ENCODE measurements at places on chromosomes 6 and 20.

DNA sequence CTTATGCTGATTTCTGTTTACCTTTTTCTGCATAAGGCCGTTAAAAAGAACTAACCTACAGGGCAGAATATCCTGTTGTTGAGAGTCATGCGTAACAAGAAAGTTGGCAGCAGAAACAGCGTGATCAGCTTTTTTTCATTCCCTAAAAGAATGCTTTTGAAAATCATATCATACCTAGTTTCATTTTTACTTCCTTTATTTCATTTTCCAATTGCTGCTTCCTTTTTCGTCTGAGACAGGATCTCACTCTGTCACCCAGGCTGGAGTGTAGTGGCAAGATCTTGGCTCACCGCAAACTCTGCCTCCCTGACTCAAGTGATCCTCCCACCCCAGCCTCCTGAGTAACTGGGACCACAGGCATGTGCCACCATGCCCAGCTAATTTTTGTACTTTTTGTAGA lies 4.1 kb downstream of the CALHM6 start:
- no peak for DNase-seq

- DNase-seq, result no peak
These were observed 11.6 kb downstream of the CCN6 start for GRCh38 chr6:112065426-112065986.

DNA sequence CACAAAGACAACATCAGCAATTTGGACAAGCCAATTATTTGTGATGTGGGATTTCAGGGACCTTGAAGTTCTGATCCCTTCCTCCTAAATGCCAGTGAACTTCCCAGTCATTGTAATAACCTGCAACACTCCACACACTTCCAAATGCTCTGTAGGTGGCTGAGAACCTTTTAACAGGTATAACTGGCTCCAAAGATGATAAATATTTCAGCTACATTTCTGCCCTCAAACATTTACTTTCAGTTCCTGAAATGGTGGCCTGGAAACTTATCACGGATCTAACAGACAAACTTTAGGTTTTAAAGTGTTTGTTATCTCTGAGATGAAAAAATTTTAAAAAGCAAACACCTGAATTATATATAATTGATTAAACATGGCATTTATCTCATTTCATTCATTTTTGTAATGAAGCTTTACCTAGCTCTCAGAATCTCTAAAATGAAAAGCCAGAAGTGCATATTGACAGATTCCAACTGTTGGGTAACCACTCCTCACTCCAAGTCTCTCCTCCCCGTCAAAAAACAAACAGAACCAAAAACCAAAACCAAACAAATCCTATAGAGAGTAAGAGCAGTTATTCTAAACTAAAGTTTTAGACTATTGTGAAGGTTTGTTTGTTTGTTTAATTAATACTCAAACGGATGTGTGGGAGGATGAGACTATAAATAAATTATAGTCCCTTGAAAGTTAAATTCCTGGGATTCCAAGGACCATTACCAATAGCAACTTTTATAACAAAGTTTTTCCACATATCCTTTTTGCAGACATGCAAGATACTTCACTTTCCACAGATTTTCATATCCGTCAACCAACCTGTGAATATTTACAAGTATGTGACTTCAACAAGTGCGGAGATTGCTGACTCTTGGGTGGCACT lies 12.4 kb upstream of the KIAA0408 start:
- DNase-seq, result no peak

- DNase-seq, result peak; percentile 15
These were observed 26.5 kb downstream of the BCKDHB start for GRCh38 chr6:80133020-80133419.

GRCh38 chr6:36733300-36733699 lies 35.7 kb downstream of the RAB44 start:
- no peak for DNase-seq

DNA sequence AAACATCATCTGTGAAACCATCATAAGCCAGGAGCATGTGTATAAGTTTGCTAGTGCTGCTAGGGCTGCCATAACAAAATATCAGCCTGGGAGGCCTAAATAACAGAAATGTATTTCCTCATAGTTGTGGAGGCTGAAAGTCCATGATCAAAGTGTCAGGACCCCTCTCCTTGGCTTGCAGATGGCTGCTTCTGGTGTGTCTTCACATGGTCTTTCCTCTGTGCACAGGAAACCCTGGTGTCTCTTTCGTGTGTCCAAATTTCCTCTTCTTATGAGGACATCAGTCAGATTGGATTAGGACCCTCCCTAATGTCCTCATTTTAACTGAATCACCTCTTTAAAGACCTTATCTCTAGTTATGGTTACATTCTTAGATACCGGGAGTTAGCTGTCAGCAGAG lies 6.2 kb upstream of the CITED2 start:
- DNase-seq, result no peak

DNA sequence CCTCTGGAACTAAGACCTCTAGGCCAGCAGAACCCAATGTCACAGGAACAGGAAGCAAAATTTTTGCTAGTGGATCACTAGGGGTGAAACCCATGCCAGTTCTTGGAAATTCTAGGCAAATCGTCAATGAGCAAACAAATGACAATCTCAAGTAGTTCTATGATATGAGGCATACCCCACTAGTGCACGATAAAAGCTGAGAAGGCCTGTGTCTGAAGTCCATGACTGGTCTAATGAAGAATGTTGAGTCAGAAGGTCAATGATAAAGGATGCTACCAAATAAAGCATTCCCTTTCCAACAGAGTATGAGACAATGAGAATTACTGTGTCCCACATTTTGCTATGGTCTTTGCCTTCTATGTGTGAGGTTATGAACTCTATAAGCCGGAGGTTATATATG lies 149.4 kb upstream of the NOX3 start:
- DNase-seq, result no peak

- no peak for DNase-seq
These were observed 275.0 kb upstream of the FLRT3 start for GRCh38 chr20:14612391-14612790.

- no peak for DNase-seq
These were observed 174.0 kb downstream of the SYNE1 start for GRCh38 chr6:152463164-152463563.

GRCh38 chr6:5286780-5287179 lies 25.5 kb downstream of the FARS2 start:
- DNase-seq, result no peak

DNA sequence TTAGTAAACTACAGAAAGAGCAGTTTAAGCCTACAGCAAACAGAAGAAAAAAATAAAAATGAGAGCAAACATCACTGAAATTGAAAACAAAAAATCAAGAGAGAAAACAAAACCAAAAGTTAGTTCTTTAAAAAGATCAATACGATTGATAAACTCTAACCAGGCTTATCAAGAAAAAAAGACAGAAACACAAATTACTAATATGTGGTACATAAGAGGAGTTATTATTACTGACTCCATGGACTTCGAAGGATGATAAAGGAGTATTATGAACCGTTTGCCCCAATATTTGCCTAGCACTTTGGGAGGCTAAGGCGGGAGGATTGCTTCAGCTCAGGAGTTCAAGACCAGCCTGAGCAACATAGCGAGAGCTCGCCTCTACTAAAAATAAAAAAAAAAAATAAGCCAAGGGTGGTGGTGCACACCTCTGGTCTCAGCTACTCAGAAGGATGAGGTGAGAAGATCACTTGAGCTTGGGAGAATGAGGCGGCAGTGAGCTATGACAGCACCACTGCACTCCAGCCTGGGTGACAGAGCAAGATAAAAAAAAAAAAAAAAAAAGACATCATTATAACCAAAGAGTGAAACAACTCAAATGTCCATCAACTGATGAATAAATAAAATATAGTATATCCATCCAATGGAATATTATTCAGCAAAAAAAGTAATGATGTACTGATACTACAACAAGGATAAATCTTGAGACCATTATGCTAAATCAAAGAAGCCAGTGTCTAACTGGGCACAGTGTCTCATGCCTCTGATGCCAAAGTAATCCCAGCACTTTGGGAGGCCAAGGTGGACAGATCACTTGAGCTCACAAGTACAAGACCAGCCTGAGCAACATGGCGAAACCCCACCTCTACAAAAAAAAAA lies 12.9 kb downstream of the TRPC4AP start:
- no peak for DNase-seq

DNA sequence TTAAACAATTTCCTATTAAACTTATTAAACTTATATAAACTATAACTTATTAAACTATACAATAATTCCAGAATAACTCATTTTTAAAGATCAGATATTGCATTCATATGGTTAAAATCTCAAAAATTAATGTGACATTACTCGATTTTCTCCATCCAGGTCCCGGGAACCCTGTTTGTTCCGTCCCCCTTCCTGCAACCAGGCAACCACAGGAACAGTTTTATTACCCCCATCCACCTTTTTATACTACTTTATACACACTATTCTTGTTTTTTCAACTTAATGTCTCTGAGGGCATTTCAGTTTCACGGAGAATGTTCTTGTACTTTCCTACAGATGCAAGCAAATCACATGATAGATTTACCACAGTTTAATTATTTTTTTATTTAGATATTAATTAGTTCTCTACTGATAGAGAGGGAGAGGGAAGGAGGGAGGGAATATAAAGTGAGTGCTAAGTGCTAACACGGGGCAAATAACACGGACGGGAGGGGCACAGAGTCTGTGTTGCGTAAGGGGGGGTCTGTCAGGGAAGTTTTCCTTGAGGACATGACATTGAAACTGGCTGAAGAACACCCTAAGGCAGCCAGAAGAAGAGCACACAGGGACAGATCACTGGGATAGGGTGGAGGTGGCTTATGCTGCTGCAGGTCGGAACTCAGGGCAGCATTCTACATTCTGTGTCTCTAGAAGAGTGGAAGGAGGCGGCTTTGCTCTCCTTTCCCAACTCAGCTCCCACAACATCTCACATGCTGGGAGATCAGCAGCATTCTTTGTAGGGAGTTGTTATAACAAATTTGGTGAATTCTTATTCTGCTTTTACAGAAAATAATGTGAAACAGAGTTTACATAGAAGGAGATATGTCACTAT lies 225.2 kb downstream of the FOXC1 start:
- DNase-seq, result no peak

DNA sequence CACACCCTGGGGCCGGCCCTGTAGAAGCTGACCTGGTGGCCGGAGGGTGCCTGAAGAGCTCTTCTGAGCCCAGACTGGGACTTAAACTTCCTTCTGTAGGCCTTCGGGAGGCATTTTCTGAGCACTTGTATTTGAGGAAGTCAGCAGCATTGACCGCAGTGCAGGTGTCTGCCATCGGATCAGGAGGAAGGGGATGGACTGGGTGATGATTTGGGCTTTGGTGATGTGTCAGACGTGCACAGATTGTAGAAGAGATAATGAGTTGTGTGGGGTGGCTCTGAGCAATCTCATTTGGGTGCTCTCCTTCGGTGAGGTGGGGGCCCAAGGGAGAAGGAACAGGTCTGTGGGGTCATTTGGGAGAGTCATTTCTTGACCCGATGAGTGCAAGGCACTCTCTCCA lies 150.9 kb downstream of the ARID1B start:
- no peak for DNase-seq

- no peak for DNase-seq
These were observed 62.6 kb downstream of the NRSN1 start for GRCh38 chr6:24188578-24189080.

- no peak for DNase-seq
These were observed 126.6 kb downstream of the TIAM2 start for GRCh38 chr6:155121699-155122098.

DNA sequence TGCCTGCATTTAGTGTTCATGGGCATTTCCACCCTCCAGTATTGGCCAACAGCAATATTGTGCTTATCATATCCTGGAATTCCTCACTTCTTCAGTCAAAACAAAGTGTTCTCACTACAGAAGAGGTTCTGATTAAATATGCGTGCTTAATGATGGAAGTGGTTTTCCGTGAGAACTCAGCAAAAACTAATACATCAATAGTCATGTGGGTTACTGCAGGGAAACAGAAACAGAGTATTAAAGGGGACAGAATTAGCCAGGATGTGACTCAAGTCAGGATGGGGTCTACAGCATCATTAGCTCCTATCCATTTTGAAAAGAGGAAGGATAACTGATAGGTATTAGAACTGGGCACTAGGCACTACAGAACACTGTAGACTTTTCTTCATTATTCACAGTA lies 384.6 kb downstream of the CDKAL1 start:
- DNase-seq, result no peak

DNA sequence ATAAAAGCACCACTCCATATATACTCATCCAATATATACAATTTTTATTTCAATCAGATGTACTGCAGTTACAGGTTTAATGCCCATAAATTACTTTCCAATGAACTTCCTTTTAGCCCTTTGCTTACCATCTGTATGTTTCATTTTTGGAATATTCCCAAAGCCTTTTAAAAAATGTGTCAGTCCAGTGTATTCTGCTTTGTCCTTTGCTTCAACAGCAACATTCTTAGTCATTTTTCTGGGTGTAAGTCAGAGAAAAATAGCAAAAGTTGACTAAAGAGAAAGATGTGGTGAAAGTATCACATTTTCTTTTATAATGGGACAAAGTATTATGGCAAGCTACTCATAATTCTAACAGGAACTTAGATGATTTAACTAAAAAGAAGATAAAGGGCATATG lies 15.2 kb downstream of the DSE start:
- no peak for DNase-seq

DNA sequence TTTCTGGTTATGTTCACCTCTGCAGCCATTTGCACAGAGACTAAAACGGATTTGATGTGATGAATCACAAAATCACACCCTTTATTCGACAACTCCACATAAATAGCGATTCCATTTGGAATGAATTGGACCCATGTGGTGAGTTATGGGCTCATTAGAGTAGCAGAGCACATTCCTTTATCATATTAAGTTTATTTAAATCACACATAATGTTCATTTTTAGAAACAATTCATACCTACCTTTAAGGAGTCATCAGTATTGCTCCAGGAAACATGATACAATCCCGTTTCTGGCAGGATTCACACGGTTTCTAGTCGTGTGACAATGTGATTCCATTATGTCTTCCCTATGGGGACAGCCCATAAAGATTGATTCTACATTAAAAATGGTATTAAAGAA lies 303.5 kb downstream of the CDH4 start:
- DNase-seq, result no peak

GRCh38 chr6:25192590-25193459 lies 86.3 kb upstream of the CARMIL1 start:
- DNase-seq, result no peak

DNA sequence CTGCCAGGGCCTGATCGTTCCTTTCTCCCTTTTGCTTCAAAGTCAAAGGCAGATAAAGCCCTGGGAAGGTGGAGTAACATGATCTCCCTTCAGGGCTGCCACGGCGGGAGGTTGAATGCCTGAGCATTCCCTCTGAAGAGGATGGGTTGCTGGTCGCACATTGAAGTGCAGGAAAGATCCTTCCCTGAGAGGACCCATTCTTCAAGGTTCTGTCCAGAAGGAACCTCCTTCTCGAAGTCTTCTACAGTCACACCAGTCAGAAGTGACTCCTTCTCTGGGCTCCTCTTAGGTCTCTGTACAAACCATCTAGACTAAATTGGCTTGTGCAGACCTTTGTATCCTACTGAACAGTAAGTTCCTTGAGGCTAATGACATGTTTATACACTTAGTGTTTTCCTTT lies 192.6 kb upstream of the VGLL2 start:
- no peak for DNase-seq

Data from naive thymus-derived CD8-positive, alpha-beta T cell (primary cell).